ENCODE measurements at places on chromosomes 4 and X.

- no peak for DNase-seq
Observed at GRCh38 chr4:79759793-79760192, 313.2 kb downstream of the ANTXR2 start.

DNA sequence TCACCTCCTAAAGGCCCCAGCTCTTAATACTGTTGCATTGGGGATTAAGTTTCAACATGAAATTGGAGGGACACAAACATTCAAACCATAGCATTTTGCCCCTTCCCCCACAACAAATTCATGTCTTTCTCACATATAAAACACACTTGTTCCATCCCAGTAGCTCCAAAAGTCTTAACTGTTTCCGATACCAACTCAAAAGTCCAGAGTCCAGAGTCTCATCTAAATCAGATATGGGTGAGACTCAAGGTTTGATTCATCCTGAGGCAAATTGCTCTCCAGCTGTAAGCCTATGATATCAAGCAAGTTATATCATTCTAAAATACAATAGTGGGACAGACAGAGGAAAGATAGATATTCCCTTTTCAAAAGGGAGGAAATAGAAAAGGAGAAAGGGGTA is 8.7 kb downstream of the SLC9B1 start:
- DNase-seq = no peak

GRCh38 chr4:12579172-12579571 is 905.0 kb downstream of the RAB28 start:
- DNase-seq = no peak

- no peak for DNase-seq
Observed at GRCh38 chr4:128649161-128649560, 160.3 kb upstream of the JADE1 start.

- DNase-seq = no peak
Observed at GRCh38 chr4:72909461-72909860, 160.1 kb downstream of the COX18 start.

DNA sequence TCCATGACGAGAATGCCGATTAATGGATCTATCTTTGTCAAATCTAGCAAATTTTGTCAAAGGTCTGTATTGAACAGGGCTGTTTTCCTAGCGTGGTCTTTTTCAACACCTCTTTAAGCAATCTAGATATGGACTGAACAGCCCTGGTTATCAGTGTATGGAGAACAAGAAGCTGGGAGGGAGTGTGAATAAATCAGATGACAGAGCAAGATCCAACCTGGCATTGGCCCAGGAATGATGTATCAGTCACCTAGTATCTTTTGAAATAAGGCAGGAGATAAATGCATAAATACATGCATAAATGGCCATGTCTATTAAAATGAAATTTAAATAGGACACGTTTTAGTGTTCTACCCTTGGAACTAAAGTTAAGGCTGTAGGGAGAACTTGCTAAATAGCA is 15.7 kb upstream of the AP1S2 start:
- no peak for DNase-seq

DNA sequence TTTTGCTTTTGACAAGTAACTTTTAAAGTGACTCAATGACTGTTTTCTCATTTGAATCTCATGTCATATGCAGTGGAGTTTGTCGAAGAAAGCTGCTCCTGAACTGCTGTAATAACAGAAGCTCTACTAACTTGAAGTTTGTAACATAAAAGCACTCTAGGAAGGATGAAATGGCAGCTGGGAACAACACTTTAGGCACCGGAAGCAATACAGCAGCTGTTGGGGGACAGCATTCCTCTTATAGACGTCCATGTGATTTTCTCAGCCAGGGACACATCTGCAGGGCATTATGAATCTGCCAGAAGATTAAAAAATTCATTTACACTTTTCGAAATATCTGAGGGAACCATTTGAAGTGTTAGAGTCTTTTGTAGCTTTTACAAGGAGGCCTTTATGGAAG is 1035.8 kb downstream of the ADGRL3 start:
- no peak for DNase-seq

DNA sequence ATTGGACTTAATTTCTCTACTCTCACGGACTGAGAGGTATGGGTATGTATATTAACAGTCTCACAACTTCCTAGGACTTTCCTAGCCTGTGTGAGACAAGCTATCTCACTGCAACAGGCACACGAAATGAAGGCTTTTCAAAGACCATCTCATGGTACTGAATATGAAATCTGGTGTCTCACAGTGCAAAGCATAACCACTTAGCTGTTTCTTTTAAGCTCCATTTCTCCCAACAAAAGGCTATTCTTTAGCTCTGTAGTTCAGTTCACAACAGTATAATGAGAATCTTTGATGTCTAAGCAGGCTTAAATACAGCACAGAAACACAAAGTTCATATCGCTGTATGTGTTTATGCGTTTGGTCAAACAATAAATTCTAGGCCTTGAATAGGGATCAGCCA is 116.2 kb upstream of the PCDH18 start:
- DNase-seq = no peak

DNA sequence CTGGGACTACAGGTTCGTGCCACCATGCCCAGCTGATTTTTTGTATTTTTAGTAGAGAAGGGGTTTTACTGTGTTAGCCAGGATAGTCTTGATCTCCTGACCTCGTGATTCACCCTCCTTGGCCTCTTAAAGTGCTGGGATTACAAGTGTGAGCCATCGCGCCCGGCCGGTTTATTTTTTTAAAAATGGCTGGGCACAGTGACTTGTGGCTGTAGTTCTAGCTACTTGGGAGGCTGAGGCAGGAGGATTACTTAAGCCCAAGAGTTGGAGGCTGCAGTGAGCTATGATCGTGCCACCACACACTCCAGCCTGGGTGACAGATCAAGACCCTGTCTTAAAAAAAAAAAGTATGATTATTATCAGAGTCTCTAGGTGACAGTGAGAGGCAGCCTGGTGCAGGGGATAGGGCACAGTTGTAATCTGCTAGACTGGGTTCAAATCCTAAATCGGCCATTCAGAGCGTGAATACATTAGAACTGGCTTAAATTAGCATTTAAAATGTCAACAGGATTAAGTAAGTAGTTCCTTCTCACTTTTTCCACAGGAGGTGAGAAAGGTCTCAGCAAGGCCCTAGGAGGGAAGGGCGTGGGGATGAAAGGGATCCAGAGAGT is 435 bp upstream of the MGST2 start:
- DNase-seq = no peak

GRCh38 chr4:120724656-120725055 is 197.9 kb downstream of the PRDM5 start:
- no peak for DNase-seq

DNA sequence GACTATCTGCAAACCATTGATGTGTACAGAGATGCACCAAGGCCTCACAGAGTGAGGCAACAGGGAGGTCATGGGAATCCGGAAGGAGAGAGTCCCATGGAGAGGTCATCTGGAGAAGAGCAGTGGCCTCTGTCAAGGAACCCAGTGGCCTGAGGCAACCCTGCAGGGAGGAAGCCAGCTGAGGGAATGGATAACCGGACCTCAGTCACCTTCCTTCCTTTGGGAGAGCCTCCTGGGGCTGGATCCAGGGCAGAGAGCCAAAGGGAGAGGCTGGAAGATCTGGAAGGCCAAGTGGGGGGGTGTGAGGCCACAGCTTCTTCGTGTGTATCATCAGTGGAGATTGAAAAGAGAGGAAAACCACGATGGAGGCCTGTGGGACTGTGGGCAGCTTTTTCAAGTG is 24.3 kb upstream of the CD38 start:
- DNase-seq = no peak

DNA sequence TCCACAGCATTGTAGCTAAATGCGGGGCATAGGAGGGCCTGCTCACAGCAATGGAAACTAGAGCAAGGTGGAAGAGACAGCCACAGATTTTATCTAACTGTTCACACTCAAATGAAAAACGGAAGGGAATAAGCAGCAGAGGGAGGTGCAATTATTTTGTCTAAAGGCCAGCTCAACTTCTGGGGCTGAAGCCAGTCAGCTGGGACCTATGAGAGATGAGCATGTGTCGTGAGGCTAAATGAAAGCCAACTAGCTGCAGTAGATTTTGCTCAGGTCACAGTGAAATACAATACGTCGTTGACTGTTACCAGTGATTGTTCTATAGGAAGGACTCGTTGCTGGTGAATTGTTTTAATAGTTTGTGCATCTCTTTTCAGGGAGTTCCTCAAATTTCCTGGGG is 26.4 kb upstream of the FGFBP2 start:
- no peak for DNase-seq

DNA sequence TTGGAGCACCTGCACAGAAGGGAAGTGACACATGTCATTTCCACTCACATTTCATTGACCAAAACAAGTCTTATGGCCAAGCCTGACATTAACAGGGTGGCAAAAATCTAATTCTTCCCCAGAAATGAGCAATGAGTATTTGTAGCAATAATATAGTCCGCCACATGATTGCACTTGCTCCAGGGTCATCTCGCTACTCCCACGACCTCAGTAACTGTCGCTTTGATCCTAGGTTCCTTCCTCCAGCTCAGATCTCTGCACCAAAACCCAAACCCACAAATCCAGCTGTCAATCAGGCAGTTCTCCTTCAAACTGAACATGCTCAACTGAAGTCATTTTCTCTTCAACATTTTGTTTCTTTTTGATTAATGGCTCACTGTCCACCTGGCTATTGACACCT is 25.2 kb upstream of the PTTG2 start:
- no peak for DNase-seq

- DNase-seq = no peak
Observed at GRCh38 chr4:42267724-42268123, 115.3 kb upstream of the BEND4 start.

- DNase-seq = peak; percentile 39
Observed at GRCh38 chrX:55907968-55908607, 190.5 kb downstream of the RRAGB start.

DNA sequence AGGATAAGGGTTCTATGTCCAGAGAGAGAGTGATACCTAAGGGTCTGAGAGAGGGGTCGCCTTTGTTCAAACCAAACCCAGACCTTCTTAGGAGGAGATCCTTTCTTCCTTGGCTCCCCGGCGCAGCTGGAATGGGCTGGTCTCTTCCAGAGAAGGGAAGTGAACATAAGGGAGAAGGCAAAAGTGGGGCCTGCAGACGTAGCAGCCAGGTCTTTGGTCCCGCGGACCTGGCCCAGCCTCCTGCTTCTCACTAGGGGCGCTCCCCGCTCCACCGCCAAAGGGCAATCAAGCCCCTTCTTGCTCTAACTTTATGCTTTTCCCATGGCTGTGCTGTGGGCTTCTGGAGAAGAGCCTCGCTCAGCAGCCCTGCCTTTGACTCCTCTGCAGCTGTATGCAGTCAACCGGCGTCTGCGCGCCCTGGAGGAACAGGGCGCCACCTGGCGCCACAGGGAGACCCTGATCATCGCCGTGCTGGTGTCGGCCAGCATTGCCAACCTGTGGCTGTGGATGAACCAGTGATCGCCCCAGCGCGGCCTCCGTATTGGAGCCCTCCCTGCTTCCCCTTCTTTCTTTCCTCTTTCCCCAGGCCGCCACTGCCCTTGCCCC is 6.5 kb downstream of the FATE1 start:
- DNase-seq = no peak

DNA sequence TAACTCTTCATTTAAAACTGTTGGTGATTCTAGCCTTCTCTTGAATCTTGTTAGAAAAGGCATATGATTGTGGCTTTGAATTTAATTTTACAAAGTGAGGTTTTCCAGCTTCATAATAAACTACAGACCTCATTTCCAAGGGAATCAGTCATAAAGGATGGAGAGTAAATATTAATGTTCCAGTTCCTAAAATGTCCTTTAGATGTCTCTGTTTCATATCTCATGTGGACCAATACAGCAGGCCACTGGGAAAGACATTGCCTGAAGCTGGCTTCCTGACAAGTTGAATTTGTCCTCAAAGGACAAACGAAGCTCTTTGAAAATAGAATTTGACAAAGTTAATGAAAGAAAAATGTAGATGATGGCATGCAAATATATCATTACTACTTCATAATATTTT is 125.4 kb downstream of the ZNF330 start:
- no peak for DNase-seq

DNA sequence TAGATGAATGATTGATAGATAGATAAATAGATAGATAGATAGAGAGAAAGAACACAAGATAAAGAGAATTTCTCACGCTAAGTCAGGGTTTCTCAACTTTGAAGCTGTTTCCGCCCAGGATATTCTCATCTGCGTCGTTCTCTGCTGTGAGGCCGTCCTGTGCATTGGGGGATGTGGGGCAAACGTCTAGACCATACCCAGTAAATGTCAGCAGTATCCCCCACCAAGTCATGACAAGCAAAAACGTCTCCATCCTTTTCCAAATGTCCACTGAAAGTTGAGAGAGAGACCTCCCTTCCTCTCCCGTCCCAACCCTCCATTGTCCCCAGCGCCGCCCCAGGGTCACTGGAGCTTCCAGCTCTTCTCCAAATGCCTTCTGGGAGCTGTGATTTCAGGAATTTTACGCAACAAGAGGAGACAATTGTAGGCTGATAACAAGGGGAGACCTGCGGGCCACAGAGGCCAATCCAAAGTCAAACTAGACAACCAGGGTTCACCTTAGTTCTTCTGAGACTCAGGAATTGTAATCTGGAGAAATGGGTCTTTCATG is 8.9 kb upstream of the CRLF2 start:
- no peak for DNase-seq

DNA sequence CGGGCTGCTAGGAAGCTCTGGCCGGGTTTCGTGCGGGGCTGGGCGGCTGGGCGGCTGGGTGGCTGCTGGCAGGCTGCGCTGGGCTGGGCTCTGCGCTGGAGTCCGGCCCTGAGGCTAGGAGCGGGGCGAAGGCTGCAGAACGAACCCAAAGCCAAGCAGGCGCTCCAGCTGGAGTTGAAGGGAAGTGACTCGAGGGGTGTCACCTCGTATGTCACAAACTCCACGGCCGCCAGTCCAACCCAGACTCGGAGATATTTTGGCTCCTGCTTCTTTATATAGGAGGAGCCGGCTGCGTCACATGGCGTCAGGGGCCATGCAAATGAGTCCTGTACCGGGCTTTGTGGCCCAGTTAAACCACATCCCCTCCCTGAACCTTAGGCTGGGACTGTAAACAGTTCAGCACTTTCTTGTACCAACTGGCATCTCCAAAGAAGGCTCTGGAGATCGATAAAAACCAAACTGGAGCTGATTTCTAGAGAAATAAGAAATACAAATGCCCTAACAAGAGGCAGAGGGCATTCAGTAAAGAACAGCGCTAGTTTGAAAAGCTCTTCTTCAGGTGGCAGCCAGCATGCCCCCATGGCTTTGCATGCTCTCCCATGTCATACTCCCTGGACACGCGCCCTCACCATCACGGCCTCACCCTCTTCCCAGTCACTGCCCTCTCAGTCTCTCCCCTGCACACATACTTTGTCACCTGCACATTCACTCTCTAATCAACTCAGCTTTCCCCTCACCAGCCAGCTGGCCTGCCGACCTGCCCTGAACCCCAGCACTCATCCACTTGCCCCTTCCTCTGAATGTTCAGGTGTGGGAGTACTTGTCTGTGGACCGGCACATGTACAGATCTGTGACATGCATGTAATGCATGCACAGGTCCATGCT is 58.5 kb downstream of the TSC22D3 start:
- DNase-seq = peak; percentile 95

All from CD4-positive, alpha-beta T cell treated with Interleukin-1 beta for 1 hour (primary cell).